ENCODE measurements at places on chromosomes 5 and 9. TPM values are rescaled to one million over a fixed set of nuclear protein-coding genes. Genes with fewer than 3 reads are reported as not detected.

Gene RAB3C
- 0.28 TPM for total RNA-seq

DNA sequence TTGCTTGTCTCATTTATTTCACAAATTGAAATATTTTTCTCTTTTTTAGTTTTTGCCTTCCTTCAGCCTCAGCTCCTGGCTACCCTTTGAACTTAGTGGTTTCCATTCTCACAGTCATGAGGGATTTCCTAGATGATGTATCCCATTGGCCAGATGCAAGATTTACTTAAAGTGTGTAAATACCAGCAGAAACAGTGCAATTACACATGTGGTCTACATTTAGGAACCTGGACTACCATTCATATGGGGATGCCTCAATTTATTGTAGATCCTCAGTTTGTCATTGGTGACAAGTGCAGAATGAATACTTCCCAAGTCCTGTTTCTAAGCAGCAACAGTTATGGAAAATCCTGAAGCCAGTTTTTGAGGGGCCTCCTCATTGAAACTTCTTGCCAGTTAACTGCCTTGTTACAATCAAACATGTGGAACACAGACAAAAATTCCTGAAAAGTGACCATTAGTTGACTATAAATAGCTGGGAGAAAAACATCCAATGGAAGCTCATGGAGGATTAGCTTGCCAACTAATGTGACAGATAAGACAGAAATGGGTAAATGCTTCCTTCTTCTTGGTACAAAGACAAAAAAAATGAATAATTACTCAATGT lies 113.6 kb upstream of the FER start:
- DNase-seq, result no peak

GRCh38 chr9:92010705-92011536 lies 60.9 kb upstream of the ROR2 start:
- no peak for DNase-seq

- no peak for DNase-seq
Observed at GRCh38 chr9:129235931-129236331, 57.9 kb upstream of the IER5L start.

- no peak for DNase-seq
Observed at GRCh38 chr5:169670769-169671525, 33.9 kb downstream of the DOCK2 start.

DNA sequence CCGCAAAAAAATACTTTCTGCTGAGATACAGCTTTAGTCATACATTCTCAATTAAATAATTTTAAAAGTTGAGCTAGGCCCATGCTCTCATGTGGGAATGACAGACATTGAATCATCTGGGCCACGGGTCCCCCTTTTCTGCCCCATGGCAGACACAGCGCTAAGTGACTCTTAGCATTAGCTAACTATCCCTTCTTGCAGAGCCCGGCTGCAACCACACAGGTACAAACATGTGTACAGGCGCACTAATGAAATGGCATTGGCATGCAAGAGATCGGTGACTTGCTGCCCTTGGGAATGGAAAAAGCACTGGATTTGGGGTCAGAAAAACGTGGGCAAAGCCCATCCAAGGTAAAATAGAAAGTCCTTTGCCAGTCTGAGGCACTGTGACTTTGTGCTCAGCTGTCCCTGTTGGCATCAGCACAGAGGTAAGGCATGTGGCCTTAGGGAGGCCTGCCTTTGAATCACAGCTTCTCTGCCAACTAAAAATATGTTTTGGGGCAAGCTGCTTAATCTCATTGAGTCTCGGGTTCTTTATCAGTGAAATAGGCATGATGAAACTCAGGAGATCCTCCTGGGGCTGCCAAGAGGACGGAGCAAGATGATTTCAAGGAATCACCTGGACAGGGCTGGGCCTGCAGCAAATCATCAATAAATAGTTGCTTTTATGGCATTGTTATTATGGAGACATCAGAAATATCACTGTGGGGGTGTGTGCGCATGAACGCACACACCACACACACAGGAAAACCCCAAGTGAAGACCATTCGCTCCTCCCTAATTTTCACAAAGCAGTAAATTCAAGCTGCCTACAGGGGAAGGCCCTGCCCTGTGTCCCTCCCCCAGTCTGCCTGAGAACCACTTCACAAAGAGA lies 54.2 kb downstream of the WHRN start:
- DNase-seq, result no peak
